ENCODE measurements at places on chromosomes 12 and 14. TPM values are rescaled to one million over a fixed set of nuclear protein-coding genes. Genes with fewer than 3 reads are reported as not detected.

- DNase-seq: no peak
Observed at GRCh38 chr14:82422230-82422629, 888.6 kb upstream of the SEL1L start.

DNA sequence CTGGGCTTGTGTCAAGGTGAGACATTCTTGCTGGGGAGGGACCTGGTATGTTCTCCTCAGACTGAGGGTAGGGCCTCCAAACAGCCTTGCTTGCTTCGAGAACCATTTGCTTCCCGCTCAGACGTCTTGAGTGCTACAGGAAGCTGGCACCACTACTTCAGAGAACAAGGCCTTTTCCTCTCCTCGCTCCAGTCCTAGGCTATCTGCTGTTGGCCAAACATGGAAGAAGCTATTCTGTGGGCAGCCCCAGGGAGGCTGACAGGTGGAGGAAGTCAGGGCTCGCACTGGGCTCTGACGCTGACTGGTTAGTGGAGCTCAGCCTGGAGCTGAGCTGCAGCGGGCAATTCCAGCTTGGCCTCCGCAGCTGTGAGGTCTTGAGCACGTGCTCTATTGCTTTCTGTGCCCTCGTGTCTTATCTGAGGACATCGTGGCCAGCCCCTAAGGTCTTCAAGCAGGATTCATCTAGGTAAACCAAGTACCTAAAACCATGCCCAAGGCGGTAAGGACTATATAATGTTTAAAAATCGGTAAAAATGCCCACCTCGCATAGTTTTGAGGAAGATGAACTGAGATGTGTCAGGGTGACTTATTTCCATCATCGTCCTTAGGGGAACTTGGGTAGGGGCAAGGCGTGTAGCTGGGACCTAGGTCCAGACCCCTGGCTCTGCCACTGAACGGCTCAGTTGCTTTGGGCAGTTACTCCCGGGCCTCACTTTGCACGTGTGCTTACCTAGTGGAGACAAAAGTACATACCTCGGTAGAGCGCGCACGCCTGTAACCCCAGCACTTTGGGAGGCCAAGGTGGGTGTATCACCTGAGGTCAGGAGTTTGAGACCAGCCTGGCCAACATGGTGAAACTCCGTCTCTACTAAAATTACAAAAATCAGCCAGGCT, 4.3 kb downstream of the GAPDH start:
- no peak for DNase-seq

DNA sequence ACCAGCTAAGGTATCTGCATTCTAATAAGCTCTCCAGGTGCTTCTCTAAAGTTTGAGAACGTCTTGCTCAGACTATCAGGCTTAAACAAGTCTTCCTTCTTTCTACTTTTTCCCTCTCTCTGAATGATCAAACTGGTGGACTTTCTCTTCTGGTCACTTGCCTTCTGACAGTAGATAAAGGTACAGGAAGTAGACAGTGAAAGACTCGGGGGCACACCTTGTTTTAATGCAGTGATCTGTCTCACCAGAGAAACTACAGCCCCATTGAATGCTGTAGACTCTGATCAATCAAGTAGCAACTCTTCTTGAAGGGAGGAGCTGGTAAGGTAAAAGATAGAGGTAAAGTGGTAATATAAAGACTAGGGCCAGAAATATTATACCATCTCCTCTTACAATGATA, 48.1 kb upstream of the ATXN7L3B start:
- DNase-seq: no peak

GRCh38 chr12:5295996-5296395, 135.9 kb upstream of the NTF3 start:
- no peak for DNase-seq

DNA sequence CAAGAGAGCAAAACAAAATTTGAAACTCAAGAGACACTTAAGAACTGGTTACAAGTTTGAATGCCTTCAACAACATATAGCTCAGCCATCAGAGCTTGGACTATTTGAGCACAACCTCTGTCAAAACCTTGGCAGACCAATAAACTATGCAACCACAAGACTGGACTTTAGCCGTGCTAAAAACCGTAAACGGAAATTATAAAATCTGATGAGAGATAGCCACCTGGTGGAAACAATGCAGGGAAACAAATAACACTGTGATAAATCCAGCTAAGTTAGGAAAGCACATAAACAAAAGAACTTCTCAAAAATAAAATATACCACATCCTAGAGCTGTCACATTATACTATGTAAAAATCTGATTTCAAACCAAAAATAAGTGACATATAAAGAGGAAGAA, 1074.2 kb upstream of the NOVA1 start:
- DNase-seq: no peak

- DNase-seq: no peak
Observed at GRCh38 chr14:91348845-91349465, 68.7 kb downstream of the CCDC88C start.

DNA sequence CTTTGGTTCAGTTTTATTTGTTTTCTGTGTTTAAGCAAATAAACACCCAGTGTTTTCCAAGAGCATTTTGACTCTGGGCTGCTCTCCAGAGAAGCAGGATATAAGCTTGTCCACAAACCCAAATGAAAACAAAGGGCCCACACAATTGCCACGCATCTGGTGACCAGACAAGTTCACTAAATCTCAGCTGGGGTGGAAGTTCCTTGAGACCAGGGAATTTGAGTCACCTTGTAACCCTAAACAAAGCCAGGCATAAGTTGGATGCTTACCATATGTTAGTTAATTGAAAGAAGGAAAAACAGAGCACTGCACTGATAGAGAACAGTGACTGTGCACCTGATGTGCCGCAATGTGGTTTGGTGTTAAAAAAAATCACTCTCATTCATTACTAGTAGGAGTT, 1.6 kb upstream of the TXNRD1 start:
- no peak for DNase-seq

DNA sequence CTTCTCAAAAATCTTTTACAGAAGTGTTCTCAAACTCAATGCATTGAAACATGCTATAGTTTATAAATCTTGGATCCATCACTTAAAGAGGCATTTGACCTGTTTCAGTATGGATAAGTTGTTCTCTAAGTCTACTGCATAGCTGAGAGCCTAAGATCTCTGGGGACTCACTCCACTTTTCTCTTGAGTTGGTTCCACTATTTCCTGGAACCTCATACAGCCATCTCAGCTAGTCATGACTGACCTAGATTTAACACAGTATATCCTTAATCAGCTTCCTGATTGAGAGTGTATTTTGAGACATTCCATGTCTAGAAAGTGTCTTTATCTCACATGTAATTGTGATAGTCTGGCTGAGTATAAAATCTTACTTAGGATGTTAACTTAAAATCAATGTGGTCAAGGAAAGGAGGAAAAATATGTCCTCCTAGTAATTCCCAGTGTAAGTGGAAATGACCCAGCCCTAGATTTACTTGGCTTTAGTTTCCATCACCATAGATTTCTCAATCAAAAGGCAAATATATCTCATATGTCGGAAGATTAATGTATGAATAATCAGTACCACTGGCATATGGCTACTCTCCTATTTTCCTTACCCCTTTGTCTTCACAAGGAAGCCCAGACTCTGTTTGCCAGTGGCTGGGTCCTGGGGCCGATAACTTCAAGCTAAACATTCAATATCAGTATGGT, 61.9 kb downstream of the KICS2 start:
- DNase-seq: no peak

DNA sequence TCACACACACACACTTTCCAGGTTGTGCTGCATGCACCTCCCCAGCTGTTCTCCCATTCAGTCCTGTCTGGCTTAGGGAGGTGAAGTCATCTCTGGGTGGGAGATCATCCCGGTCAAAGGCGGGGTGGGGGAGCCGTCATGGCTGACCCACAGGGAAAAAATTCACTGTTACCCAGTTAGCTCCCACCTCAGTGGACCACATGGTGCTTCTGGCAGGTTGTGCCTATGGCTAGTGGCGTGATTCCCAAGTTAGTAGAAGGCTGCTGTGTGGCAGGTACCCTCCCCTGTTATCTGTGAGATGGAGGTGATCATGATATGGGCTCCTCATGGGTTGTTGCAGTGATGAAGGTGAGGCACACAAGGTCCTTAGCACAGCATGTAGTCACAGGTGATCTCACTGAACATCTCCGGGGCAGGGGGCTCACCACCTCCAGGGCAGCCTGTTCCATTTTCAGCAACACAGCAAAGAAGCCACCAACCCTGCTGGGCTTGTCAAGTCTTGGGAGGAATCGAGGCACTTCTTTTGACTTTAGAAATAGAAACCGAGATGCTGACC, 154.9 kb upstream of the CCND2 start:
- no peak for DNase-seq

The SERPINA9 gene
- not detected for total RNA-seq

The FOXA1 gene
- 29.8 TPM for total RNA-seq

The LIN52 gene
- 2.3 TPM for total RNA-seq
